CD14-positive monocyte (primary cell): ENCODE measurements at places on chromosomes 2 and 18. TPM values are rescaled to one million over a fixed set of nuclear protein-coding genes. Genes with fewer than 3 reads are reported as not detected.
A peak's percentile ranks its signal among the peaks of the same experiment; 100 is the strongest.

UGT1A8 gene
- not detected for polyA plus RNA-seq

CXCR1 gene
- polyA plus RNA-seq: 0.44 and 0.60 TPM in 2 replicates

- DNase-seq: no peak
These were observed 168.6 kb downstream of the ZNF407 start for GRCh38 chr18:74766251-74766650.

GRCh38 chr2:151297882-151298281 lies 8.4 kb upstream of the NMI start:
- peak; percentile 68 for DNase-seq
